T-cell (primary cell): ENCODE measurements at places on chromosomes 16 and 17.
A peak's percentile ranks its signal among the peaks of the same experiment; 100 is the strongest.

GRCh38 chr16:85868495-85868894 is 30.5 kb upstream of the IRF8 start:
- DNase-seq, result no peak

- DNase-seq, result no peak
These were observed 26.8 kb downstream of the CMTR2 start for GRCh38 chr16:71262391-71262790.

DNA sequence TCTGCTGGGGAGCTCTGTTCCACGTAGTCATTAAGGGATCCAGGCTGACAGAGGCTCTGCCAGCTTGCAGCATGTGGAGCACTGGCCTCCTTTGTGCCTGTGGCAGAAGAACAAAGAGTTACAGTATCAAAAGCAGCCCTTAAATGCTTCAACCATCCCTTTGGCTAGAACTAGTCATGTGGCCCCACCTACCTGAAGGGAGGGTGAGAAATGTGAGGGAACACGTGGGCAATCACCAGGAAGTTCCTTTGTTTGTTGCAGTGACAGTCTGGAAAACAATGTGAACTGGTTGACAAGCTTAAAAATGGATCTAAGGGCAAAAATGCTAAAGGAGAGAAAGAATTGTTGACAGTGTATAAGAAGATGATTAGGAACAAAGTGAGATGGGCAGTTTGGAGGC is 290.4 kb upstream of the HSBP1 start:
- DNase-seq, result no peak

DNA sequence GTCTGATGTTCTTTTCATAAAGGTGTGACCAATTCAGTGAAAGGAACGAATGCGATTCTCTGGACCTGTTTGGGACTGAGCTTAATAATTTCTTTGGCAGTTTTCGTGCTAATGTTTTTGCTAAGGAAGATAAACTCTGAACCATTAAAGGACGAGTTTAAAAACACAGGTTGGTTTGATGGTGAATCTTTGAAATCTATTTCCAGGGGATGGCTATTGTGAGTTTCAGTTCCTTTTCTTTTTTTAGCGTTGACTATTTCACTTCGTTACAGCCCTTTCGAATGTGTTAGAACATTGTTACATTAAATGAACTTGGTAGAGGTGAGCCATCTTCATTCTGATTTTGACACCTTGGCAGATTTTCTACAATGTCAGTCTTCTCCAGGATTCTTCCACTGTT is 1.2 kb downstream of the TNFRSF17 start:
- no peak for DNase-seq

DNA sequence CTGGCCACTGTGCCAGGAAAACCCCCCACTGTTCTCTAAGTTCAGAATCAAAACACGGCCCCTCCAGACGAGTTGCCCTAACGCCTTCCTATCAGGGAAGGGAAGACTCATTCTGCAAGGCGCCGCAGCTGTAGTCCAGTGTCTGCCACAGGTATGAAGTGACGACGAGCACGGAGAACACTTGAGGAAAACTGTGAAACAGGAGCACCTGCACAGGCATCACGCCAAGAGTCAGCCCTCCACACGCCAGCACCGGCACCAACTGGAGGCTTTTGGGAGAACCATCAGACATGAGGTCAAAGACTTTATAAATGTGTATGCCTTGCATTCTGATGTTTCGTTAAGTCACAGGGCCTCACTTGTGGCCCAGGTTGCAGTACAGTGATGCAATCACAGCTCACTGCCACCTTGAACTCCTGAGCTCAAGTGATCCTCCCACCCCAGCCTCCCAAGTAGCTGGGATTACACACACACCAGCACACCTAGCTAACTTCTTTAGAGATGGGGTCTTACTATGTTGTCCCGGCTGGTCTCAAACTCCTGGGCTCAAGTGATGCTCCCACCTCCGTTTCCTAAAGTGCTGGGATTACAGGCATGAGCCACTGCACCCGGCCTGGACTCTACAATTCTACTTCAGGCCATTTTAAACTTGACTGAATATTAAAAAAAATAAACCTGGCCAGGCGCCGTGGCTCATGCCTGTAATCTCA is 22.9 kb downstream of the KLHDC4 start:
- no peak for DNase-seq

GRCh38 chr17:65229621-65229995 is 92.4 kb downstream of the RGS9 start:
- no peak for DNase-seq

GRCh38 chr16:53509906-53510703 is 7.1 kb upstream of the AKTIP start:
- peak; percentile 53 for DNase-seq

DNA sequence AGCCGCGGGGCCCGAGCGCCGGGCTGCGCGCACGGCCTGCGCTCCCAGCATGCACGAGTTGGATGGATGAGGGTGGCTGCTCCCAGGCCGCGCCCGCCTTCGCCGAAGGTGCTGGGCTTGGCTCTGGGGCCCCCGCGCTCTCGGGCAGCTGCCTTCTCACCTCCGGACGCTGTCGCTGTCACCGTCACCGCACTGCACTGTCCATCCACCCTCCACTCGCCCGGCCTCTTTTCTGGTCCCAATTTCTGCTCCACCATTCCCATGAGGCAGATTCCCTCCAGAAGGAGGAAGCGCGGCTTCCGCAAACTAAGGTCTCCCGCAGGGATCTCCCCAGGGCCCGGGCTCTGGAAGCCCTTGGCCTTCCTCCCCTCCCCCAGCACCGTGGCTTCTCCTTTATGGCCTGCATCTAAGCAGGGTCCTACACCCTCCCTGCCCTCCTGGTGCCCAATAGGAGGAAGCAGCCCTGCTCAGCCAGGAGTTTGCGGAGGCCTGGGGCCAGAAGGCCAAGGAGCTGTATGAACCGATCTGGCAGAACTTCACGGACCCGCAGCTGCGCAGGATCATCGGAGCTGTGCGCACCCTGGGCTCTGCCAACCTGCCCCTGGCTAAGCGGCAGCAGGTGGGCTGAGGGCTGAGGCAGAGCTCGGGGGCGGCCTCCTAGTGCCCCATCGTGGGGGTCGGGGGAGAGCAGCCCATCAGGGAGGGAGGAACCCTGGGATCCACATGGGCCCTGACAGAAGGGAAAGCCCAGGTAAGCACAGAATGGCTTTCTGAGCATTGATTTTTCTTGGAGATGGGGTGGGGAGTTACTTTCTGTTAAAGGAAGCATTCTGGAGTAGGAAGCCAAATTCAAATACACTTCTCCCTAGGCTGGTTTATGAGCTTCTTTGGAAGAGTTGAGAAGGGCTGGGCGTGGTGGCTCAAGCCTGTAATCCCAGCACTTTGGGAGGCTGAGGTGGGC is 899 bp downstream of the ACE start:
- DNase-seq, result no peak

GRCh38 chr17:19237389-19238166 is 412 bp downstream of the EPN2 start:
- no peak for DNase-seq

DNA sequence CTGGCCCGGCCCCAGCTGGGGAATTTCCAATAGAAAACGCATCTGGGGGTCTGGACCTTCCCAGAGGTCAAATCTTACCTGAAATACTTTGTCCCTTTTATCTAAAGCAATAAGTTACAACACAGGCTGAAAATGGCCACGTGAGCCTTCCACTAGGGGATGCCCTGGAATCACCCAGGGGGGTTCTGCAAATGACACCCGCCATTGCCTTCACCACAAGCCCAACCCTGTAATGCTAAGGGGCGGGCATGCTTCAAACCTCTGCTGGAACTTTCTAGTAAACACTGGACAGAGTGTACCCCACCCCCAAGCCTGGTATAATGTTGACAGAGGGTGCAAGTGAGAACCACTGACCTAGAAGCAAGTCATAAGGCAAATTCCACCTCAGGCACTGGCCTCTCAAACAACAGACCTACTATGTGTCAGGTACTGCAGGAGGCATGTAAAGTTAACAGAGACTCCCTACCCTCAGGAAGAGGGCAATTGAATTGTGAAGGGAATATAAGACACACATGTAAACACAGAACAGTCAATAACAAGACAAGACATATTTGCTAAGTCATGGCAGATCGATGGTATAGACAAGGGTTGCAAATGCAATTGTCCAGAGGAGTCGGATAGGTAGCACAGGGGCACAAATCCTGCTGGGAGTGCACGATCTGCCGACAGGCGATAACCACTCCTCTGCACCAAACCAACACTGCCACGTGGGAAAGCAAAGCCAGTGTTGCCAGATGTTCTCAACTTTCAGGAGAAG is 59.0 kb downstream of the ARHGAP17 start:
- DNase-seq, result no peak

GRCh38 chr16:89765292-89765830 is 44.0 kb downstream of the ZNF276 start:
- no peak for DNase-seq

DNA sequence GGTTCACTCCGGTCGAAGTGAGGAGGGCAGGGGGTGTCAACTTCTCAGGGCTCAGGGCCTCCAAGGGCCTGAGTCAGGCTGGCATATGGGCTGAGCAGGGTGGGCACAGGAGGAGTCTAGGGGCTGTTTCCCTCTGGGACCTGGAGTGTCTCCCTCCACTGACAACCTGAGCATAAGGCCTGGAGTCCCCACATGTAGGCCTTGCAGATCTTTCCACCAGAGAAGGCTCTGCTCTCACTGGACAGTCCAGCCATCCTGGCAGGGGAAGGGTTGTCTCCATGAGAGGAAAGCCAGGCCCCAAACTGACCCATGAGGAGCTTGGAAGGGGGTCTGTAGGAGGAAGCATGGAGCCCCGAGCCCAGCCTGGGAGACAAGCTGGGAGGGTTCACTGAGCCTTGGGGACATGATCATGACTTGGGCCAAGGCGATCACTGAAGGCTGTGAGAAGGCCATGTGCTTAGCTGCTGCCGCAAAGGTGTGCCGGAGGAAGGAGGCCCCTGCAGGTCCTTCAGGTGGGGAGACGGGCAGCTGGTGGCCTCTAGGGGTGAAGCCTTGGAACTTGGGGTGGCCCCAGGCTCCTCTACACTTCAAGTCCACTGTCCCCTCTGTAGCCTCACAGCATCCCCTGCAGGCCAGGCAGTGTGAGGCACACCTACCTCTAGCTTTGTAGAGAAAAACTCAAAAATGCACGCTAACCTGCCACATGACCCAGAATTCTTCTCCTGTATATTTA is 9.9 kb downstream of the CMTM2 start:
- DNase-seq, result peak; percentile 50
